ENCODE measurements at places on chromosomes 16 and 17.

DNA sequence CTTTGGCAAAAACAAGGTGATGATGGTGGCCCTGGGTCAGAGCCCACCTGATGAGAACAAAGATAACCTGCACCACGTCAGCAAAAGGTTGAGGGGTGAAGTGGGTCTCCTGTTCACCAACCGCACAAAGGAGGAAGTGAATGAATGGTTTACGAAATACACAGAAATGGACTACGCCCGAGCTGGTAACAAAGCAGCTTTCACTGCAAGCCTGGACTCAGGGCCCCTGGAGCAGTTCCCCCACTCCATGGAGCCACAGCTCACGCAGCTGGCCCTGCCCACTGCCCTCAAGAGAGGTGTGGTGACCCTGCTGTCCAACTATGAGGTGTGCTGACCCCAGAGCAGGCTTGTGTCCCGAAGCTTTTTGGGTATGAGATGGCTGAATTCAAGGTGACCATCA, 29.7 kb upstream of the DLX4 start:
- DNase-seq = no peak

GRCh38 chr17:75147878-75148546, 6.3 kb downstream of the JPT1 start:
- DNase-seq = peak; percentile 32

DNA sequence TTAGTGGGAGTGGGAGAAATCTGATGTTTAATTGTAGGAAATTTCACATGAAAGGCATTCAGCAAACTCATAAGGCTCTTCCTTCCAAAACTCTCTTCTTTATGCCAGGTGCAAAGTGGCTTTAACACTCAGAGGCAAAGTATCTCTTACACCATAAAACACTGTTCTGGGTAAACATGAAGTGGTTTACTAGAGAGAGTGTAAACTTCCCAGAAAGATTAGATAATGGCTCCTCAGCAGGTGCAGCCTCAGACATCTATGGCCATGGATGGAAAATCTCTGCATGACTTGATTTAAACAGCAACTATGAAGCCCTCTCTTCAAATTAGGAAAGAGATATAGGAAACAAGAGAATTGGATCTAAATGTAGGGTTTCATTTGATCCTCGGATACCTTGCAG, 583.1 kb upstream of the SALL1 start:
- no peak for DNase-seq

DNA sequence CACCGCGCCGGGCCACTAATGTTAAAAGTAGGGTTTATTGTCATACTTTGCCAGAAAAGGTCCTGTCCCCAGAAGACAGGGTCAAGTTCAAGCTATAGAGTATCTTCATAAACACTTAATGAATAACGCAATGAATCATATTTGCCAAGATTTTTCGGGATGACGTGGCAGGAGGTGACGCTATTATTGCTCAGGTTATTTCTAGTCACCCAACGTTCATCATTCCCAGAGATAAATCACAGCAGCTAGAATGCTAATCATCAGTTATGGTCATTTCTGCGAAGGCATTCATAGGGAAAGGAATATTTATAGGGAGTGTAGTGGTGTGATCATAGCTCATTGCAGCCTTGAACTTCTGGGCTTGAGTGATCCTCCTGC, 2.0 kb downstream of the TMC5 start:
- no peak for DNase-seq

- no peak for DNase-seq
These were observed 131.4 kb downstream of the CA10 start for GRCh38 chr17:52027081-52027480.

- no peak for DNase-seq
These were observed 9.6 kb upstream of the AKAP10 start for GRCh38 chr17:19986941-19987861.

DNA sequence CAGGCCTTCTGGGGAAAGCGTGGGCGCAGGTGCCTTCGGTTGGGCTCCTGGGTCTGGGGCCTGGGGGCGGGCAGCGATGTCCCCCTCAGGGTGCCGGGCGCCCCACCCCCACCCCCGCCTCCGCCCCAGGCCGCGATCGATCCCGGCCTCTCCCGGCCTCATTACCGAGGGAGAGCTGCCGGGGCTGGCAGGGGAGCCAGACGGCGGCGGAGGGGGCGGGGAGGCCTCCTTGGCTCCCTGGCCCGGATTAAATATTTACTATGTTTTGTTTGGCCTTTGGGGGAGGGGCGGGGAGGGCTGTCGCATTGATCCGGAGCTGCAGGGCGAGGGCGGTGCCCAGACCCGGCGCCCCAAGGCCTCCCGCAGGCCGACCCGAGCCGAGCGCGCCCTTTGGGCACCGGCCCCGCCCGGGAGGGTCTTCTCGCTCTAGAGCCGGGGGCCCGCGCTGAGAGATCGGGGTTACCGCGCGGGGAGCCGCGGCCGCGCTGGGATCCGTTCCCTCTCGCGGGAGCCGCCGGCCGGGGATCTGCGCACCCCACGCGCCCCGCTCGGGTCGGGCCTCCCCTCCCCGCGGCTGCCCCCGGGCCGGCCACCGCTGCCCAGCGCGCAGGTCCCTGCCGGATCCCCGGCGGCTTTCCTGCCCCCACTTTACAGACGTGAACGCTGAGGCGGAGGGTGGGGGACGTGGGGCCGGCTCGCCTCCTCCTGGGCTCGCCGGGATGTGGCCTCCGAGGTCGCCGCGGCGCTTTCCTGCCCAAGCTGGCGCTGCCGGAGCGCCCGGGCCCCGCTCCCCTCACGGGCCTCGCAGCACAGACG, 27.0 kb downstream of the RTN4RL1 start:
- DNase-seq = no peak

DNA sequence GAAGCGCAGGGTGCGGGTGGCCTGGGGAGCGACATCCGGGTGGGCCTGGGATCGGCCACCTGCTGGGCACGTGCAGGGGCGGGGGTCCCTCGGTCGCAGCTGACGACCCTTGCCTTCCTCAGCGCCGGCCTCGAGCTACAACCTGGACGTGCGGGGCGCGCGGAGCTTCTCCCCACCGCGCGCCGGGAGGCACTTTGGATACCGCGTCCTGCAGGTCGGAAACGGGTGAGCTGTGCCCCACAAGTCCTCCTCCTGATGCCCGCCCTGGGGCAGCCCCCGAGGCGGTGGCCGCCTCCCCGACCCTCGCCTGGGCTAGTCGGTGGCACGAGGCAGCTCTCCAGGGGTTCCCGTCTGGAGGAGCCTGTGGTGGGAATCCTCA, 1.5 kb downstream of the ITGAL start:
- DNase-seq = no peak

DNA sequence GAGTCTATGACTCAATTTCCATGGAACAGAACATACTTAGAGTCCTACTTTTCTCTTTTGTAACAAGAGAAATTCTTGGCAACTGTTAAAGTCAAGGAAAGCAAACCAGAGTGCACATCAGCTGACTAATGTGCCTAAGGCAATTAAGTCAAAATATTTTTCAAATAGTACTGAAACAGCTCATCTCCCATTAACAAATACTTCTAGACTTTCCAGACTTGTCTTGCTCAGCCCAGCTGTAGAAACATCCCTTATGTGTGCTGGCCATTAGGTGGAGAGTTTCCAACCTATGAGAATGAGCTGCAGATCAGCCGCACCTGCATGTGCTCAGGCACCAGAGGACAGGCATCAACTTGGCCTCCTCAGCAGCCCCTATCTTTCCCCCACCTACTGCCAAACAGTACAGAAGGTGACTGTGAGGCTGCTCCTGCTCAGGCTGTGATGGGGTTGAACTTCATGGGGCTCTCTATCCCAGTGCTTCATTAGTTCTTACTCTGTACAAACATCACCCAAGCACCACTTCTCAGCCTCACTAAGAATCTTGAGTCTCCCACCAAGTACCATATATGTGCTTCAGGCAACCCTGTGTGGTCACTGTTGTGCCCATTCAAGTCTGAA, 32.2 kb downstream of the TEX2 start:
- no peak for DNase-seq

DNA sequence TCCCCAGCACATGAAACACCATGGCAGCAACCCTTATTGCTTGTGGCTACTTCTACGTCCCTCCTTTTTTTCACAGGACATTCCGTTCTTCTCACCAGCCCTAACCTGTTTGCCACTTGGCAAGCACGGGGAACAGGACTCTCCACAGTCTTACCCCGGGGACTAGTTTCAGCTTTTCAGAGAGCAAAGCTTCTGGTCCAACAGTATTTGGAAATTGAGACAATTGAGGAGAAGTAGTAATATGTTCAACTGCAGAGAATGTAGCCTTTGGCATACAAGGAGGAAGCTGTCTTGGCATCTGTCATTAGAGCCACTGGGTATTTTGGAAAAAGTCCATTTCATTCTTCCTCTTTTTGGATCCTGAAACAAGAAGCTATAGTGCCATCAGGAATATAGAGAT, 65.7 kb downstream of the MAP2K6 start:
- no peak for DNase-seq

- no peak for DNase-seq
These were observed 730.7 kb upstream of the KIF2B start for GRCh38 chr17:53092072-53092471.

- DNase-seq = no peak
These were observed 895 bp downstream of the BRD7 start for GRCh38 chr16:50367777-50368409.

DNA sequence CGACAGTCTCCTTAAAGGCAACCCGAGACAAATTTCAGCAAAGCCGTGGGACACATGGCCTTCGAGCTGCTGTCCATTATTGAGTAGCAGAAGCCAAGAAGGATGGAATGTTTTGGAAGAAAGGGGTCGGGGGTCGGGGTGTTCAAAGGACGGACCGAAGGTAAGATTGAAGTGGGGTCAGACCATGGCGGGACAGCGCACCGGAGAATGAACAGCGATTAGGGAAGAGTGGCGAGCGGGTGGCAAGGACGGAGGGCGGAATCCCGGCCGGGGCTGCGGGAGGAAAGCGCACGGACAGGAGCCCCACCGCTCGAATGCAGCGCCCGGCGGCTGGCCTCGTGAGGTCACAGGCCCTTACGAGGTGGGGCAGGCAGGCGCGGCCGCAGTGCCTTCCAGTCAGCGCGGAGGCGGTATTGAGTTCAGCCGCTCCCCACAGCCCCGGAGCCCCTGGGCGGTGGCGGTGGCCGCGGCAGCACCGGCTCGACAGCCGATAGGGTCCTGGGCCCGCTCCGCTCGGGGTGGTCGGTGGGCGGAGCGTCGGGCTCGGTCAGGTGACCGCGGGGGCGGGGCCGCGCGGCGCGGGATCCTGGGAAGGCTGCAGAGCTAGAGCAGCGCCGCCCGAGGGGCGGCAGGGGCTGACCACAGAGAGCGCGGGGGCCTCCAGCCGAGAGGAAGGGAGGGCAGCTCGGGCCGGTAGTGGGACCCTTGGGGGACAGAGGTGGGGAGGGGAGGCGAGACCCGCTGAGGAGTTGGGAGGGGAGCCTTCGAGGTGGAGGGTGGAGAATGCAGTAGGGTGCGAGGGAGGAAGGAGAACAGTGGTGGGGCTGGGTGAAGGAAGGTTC, at the start of gene EFCAB13:
Gene EFCAB13, plus strand, starts transcription at position 574 of the 842 bp plus-strand sequence. CDS start 4,399 bp downstream, outside the sequence.
- peak; percentile 94 for DNase-seq

- no peak for DNase-seq
These were observed 49.7 kb downstream of the ZNRF1 start for GRCh38 chr16:75048530-75048929.

- DNase-seq = peak; percentile 9
These were observed 34.2 kb downstream of the ITGAE start for GRCh38 chr17:3766779-3767178.

GRCh38 chr17:60355663-60356594, 36.0 kb downstream of the USP32 start:
- no peak for DNase-seq

GRCh38 chr16:30896261-30896888, at the start of gene CTF1:
TSS of gene CTF1 (plus strand) at chr16:30896614. CDS start at chr16:30896644, 30 bp downstream.
- DNase-seq = peak; percentile 90

DNA sequence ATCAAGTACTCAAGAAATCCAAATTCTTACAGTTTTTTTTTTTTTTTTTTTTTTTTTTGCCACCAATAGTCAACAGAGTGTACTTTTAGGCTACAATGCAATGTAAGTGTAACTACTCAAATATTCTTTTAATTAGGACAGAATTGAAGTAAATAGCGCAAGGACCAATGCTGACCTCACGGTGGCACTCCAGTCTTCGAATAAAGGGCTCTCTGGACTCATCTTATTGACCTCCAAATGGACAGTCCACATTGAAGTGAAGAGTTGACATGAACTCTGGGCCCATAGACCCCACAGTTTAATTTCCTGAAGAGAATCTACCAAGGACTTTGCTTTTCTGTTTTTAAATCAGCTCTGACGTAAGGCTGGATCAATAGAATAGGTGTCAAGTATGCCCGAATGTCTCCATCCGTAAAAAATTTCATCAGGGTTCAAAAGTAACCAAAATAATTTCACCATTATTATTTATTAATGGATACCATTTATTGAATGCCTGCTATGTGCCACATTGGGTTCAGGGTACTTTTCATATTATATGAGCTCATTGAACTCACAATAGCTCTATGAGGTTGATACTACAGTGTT, 7.3 kb upstream of the DDX52 start:
- DNase-seq = no peak

- DNase-seq = no peak
These were observed 44.4 kb downstream of the LYRM1 start for GRCh38 chr16:20944861-20945574.

DNA sequence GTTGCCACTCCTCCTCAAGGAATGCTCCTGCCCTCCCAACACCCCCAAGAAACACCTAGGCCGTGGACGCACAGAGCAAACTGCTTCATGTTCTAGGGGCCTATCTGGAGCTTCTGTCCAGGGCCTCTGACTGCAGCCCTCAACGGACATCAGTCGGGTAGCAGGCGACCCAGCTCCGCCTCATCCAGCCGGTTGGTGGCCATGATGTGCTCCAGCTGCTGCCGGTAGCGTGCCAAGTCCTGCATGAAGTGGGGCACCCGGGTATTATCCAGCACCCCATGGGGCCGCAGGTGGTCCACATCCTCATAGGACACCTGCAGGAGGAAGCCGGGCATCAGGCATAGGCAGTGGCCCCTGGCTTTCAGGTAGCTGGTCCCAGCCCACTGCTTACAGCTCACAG, 6.3 kb downstream of the NOL3 start:
- DNase-seq = peak; percentile 90

- DNase-seq = no peak
These were observed 18.2 kb downstream of the NLRC5 start for GRCh38 chr16:57007530-57007929.

- no peak for DNase-seq
These were observed 2.9 kb downstream of the ENPP7 start for GRCh38 chr17:79733692-79734070.

GRCh38 chr17:43614561-43614960, 47.2 kb downstream of the MEOX1 start:
- no peak for DNase-seq

- no peak for DNase-seq
These were observed 3.7 kb downstream of the CRISPLD2 start for GRCh38 chr16:84823484-84823883.

GRCh38 chr17:17269926-17270773, 10.9 kb downstream of the COPS3 start:
- DNase-seq = no peak

DNA sequence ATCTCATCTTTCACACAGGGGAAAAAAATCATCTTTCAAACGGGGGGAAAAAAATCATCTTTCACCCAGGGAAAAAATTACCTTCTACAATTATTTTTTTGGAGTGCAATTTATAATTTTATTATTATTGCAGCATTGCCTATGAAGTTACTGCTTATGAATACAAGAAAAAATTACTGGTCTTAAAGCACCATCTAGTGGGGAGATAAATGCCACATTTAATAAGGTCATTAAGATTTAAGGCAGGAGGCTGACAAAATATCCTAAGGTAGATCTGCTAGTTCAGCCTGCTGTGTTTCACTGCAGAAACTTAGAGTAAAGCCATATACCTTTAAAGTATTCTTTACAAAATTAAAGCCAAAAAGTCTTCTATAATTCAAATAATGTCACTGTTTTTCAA, 13.7 kb downstream of the SHCBP1 start:
- DNase-seq = no peak

GRCh38 chr17:33520426-33521330, 227.6 kb upstream of the ASIC2 start:
- no peak for DNase-seq

- no peak for DNase-seq
These were observed 2.7 kb upstream of the TRAF7 start for GRCh38 chr16:2152695-2153506.

Data from chondrocyte (in vitro differentiated cells).